ENCODE measurements at places on chromosomes 2 and 18. TPM values are rescaled to one million over a fixed set of nuclear protein-coding genes. Genes with fewer than 3 reads are reported as not detected.

BUB1 gene
- 94.7 TPM for total RNA-seq

DNA sequence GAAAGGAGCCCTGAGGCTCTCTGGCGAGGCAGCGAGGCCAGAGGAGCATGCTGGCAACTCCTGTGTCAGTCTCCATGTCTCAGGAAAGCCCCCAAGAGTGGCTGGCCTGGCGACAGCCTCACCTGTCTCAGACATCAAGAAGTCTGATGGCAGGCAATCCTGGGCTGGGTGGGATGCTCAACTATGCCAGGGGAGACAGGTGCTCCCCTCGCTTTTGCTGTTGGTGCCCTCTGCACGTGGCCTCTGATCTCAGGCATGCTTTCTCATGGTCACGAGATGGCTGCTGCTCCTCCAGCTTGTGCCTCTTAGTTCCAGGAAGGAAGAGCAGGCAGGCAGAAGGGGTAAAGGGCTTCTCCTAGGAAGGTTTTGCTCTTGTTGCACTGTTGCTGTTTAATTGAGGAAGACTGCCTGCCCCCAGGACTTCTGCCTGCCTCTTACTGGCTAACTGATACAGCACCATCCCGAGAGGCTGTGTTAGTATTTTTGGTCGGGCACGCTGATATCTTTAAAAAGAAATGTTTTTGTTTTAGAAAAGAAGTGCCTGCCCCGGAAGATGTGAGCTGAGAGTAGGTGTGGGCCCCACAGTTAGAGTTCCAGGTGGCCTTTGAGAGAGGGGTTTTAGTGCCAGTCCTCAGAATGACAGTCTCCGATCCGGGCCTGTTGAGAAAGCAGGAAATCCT, 344.8 kb upstream of the HS6ST1 start:
- ATAC-seq, result no peak

- ATAC-seq, result no peak
These were observed 410.4 kb downstream of the DSC3 start for GRCh38 chr18:30632071-30632698.

GRCh38 chr2:213122725-213123124, 28.7 kb downstream of the IKZF2 start:
- no peak for ATAC-seq

- ATAC-seq, result peak; percentile 68
These were observed 88.8 kb downstream of the VIT start for GRCh38 chr2:36785179-36785795.

DNA sequence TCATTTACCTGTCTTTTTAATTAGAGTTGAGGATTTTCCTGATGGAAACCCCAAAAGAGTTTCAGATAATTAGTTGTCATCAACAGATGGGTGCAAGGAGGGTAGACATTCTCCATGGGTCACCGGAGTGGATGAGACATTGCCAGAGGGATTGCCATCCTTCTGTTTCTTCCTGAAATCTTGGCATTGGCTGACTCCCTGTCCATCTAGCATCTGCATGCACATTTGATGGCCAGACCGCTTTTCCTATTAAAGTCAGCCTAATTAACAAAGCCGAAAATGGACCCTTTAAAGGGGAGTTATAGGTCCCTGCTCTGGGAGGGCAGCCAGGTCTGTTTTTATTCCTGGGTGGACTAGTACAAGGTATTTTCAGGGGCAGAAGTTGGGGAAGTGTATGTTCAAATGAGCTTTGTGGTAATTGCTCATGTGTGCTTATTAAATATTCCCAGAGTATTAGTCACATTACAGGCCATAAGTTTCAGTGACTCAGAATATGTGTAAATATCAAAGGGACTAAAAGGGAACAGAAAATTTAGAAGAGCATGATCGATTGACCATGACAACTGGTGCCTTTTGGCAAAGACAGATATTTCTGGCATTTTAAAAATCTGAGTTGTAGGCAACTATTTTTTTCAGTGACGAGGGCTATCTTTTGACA, 209.8 kb downstream of the PHLPP1 start:
- ATAC-seq, result no peak

ADCYAP1 gene
- not detected for total RNA-seq

CROCC2 gene
- total RNA-seq, result not detected

- ATAC-seq, result no peak
These were observed 65.2 kb upstream of the RAPH1 start for GRCh38 chr2:203600286-203600685.

AMER3 gene
- not detected for total RNA-seq

GRCh38 chr18:8229787-8230186, 379.4 kb upstream of the RAB12 start:
- no peak for ATAC-seq

DNA sequence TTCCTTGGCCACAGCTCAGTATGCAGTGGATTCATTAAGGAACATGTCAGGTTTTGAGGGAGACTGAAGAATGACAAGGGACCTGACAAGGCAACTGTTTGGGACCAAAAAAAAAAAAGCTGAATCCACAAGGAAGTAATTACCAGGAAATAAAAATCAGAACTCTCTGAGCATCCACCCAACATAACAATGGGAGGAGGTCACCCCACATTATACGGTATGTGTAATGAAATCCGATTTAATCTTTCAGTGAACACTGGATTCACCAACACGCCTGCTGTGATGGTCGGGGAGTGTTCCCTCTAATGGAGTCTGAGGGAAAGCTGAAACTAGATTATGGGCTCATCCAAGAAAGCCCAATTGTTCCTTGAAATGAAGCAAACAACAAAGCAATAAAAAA, 329.3 kb downstream of the ETAA1 start:
- no peak for ATAC-seq

- no peak for ATAC-seq
These were observed 2.2 kb upstream of the MTCL1 start for GRCh38 chr18:8703092-8703709.

SERPINB4 gene
- not detected for total RNA-seq

DNA sequence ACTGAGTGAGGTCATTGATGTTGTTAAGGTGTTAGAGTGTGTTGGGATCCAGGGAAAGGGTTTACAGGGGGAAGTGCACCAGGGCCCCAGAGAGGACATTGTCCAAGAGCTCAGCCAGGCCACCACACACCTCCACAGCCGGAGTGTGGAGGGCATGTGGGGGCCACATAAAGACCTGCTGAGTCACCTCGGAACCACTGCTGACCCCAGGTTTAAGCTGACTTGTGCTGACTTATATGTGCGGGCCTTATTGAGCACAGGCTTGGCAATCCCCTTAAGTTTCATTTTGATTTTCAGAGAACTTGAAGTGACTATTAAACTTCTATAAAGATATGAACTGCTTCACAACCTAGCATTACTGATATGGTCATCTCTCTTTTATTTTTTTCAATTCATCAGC, 166.2 kb upstream of the MAP3K20 start:
- ATAC-seq, result peak; percentile 18

DNA sequence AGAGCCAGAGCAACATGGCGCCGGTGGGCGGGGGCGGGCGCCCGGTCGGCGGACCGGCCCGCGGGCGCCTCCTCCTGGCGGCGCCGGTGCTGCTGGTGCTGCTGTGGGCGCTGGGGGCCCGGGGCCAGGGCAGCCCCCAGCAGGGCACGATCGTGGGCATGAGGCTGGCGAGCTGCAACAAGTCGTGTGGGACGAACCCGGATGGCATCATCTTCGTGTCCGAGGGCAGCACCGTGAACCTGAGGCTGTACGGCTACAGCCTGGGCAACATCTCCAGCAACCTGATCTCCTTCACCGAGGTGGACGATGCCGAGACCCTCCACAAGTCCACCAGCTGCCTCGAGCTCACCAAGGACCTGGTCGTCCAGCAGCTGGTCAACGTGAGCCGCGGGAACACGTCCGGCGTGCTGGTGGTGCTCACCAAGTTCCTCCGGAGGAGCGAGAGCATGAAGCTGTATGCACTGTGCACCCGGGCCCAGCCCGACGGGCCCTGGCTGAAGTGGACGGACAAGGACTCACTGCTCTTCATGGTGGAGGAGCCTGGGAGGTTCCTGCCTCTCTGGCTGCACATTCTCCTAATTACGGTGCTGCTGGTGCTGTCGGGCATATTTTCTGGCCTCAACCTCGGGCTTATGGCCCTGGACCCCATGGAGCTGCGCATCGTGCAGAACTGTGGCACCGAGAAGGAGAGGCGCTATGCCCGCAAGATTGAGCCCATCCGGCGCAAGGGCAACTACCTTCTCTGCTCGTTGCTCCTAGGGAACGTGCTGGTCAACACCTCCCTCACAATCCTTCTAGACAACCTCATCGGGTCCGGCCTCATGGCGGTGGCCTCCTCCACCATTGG, 507 bp downstream of the CNNM4 start:
- peak; percentile 13 for ATAC-seq

DNA sequence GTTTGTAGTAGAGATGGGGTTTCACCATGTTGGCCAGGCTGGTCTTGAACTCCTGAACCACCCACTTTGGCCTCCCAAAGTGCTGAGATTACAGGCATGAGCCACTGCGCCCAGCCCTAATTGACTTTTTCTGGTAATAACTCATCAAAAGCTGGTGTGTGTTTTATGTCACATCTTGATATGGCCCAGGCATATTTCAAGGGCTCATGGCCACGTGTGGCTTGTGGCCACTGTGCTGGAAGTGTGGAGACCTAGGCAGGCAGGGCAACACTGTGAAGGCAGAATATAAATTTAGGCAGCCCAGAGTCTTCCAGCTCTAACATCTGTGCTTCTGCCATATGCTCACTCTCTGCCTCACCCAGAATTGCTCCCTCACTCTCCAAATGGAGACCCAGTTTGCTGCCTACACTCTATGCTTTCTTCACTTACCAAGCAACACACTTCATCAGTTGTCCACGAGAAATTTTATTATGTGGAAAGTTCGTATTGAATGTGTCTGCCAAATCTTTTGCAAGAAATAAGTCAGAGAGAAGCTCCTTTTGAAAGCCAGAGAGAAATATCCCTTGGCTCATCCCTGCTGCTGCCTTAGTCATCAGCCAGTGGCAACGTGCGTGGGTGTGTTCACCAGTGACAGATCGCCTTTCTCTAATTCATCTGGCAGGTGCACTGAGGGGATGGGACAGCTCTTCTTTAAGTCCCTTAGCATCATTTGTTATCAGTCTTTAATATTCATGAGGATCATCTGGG, 129.4 kb upstream of the CXCR4 start:
- peak; percentile 53 for ATAC-seq

SGPP2 gene
- total RNA-seq, result 17.0 TPM

- no peak for ATAC-seq
These were observed 42.7 kb upstream of the EVA1A start for GRCh38 chr2:75603477-75603876.

STAM2 gene
- 17.3 TPM for total RNA-seq

DNA sequence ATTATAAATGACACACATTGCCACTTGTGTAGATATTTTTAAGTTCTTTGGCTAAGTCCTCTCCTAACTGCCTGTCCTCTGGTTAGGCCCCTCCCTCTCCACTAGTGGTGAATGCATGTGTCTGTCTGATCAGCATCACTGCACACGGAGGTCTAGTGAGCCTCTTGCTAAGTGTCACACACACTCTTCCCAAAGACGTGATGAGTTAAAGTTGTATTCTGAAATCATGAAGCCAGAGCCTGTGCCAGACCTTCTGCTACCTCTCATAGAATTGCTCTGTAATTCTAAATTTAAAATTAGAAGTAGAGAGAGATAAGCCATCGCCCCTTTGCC, 41.3 kb downstream of the RALB start:
- ATAC-seq, result no peak

ARHGAP15 gene
- total RNA-seq, result 93.3 TPM

- no peak for ATAC-seq
These were observed 5.2 kb upstream of the SCN7A start for GRCh38 chr2:166499281-166499680.

DNA sequence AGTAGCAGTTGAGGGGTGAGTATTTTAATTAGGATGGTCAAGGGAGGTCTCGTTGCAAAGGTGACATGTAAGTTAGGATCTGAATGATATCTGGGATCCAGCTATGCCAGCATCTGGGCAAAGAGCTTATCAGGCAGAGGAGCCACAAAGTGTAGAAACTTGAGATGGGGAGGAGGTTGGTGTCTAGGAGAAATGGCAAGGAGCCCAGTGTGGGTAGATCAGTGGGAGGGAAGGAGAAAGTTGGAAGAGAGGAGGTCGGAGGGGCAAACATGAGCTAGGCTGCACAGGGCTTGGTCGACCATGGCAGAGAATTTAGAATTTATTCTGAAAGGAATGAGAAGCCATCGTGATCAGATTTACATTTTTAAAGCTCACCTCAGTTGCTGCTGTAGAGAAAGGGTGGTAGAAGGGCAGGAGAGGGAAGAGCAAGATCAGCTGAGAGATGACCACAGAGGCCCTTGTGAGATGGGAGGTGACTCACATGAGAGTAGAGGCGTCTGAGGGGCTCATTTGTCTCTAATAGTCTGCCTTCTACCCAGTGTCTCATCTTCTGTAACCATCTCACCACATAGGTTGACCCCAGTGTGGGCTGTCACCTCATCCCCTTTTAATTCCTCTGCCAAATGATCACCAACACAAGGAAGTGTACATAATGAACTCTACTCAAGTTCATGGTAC, 170.0 kb downstream of the ETAA1 start:
- ATAC-seq, result no peak

OTOS gene
- not detected for total RNA-seq

FSHR gene
- not detected for total RNA-seq

All from activated T-helper 17 cell treated with anti-CD3 and anti-CD28 coated beads, Interleukin-2, amount 50 U/mL, for 72 hours (primary cell).